Hepatic stellate cell (primary cell): ENCODE measurements at places on chromosomes 1 and 21.

- peak; percentile 15 for DNase-seq
Measured at GRCh38 chr1:77126307-77126706, 92.9 kb downstream of the PIGK start.

- DNase-seq: no peak
Measured at GRCh38 chr1:182268669-182269068, 122.9 kb downstream of the GLUL start.

DNA sequence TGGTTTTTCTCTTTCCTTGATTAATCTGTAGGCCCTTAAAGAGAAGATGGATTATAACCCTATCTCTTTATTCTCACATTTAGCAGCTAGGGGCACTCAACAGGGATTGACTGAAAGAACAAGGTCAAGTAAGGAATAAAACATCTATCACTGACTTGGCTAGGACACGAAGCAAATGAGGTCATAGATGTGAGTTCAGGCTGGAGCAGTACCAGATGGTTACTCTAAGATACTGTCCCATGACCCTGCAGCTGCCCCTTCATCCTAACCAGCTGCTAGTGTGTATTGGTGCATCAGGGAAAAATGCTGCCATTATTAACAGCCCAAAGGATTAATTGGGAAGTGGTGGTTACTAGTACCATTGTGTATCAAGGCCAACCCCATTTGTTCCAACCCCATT lies 221.9 kb downstream of the CTH start:
- no peak for DNase-seq

GRCh38 chr1:20521960-20522861 lies 14.3 kb upstream of the MUL1 start:
- DNase-seq: peak; percentile 71

DNA sequence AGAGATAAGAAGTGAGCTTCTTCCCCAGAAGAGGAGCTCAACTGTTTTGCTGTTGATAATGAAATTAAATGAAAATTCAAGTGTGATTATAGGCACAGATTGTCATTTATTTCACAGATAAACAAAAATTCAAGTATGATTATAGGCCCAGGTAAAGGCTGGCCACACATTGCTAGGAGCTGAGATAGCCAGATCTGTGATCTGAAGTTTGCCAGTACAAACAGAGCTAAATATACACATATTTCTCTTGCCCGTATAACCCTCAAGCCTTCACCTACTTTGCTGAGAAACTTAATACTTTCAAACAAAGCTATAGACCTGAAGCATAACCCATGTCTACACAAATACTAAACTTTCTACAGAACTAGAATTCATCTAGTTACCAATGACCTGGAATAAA lies 31.3 kb upstream of the NRIP1 start:
- no peak for DNase-seq

DNA sequence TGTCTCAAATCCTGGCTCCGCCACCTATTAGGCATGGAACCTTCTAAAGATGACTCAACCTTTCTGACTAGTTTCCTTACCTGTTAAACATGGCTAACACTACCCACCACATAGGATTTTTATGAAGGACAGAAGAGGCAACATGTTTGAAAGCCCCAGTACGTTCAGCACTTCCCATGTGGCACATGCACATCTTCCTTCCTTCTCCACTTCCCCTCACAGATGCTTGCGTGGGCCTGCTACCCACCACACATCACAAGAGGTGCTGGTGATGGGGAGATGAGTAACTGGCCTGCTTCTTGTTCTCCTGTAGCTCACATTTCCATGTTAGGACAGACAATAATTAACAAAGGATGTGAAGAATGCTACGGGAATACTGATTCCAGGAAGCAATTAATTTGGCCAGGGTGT lies 7.1 kb downstream of the ZBTB21 start:
- no peak for DNase-seq

GRCh38 chr21:39840373-39841097 lies 26.7 kb upstream of the PCP4 start:
- no peak for DNase-seq

GRCh38 chr1:207073906-207074820 lies 14.5 kb upstream of the C4BPB start:
- DNase-seq: no peak

DNA sequence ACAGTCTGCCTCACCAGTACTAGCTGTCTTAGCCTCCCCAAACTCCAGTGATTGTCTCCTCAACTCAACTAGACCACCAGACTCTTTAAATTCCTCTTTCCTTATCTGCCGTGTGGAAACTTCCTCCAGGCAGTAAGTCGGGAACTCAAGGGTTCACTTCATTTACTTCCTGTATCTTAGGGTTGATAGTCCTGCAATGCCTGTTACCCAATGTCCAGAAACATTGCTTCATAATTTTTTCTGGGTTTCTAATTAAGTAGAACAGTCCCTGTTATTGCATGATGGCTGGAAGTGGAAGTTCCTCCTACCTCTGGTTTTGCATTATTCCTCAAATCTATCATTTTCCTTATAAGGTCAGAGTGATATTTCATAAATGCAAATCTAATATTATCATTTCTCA lies 60.8 kb upstream of the RNF11 start:
- no peak for DNase-seq

GRCh38 chr1:190906206-190906725 lies 428.6 kb upstream of the BRINP3 start:
- DNase-seq: no peak

- DNase-seq: peak; percentile 59
Measured at GRCh38 chr1:175015243-175015642, 8.0 kb downstream of the MRPS14 start.

GRCh38 chr1:80048716-80049115 lies 1042.2 kb upstream of the ADGRL4 start:
- DNase-seq: no peak

DNA sequence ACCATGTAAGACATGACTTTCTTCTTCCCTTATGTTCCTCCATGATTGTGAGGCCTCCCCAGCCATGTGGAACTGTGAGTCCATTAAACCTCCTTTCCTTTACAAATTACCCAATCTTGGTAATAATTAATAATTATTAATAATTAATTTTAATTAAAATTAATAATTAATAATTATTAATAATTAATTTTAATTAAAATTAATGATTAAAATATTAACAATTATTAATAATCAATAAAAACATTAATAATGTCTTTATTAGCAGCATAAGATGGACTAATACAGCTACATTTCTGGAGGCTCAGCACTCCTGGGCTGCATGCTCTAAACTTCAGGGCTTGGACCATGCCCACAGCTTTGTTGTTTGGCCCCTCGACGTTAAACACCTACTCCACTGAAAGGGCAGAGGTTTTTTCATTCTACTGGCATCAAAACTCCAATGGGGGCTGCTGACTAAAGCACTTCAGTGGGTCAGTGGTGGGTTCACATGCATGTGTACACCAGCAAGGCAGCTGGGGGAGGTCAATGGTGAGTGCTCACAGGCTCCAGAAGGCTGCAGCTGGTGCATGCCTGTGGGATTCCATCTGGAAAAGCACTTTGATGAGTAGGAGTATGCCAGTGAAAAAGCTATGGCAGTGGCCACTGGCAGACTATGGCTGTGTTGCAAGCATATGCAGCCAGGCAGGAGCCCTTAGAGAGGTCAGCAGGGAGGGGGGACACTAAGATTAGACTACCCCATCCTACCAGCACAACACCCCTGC lies 561.3 kb downstream of the NCAM2 start:
- no peak for DNase-seq

DNA sequence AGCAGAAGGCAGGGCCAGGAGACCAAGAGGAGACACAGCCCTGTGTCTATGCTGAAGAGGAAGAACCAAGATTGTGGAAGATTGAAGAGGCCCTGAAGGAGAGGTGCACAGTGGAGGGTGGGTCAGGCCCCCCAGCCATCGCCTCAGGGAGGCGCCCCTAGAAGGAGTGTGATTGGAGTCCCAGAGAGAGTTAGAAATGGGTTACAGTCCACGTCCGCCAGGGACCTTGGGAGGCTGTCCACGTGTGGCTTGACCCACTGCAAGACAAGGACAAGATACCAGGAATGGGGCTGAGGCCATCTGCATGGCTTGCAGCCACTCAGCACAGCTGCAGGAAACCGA lies 375.1 kb downstream of the NPHP4 start:
- DNase-seq: no peak

GRCh38 chr1:205595435-205595834 lies 36.4 kb downstream of the ELK4 start:
- DNase-seq: no peak
